ENCODE measurements at places on chromosomes 1 and 21. TPM values are rescaled to one million over a fixed set of nuclear protein-coding genes. Genes with fewer than 3 reads are reported as not detected.
A peak's percentile ranks its signal among the peaks of the same experiment; 100 is the strongest.

DNA sequence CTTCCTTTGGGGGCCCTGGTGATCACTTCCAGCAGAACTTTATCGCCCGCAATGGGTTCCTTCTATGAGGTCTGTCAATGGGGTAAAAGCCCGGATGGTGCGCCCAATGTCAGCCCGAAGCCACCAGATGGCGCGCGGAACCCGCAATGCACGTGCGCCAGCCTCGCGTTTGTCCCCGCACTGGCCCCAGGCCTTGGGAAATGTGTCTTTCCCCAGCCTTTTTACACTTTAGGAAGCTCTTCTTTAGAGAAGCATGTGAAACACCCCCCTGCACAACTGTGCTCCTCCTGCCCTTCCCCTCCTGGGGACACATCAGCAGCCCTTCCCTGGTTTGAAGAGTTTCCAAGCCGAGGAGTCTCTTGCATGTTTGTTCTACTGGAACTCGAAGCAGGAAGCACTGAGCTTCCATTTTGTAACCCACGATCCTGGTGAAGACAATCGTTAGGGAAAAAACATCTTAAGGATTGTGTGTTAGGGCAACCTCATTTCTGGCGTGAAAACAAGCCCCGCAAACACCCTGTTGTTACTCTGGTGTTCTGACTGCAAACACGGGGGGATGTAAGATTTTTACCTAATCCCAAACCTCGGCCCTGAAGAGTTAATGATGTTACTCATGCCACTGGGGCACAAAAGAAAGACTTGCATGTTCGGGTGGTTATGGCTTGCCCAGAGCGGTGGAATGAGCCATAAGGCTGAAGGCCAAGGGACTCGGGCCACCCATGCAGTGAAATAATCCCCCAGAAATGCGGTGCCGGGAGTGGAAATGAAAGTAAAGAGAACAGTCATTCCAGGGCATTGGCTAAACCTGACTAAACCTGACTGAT, 20.4 kb upstream of the TARBP1 start:
- DNase-seq = peak; percentile 90

The FCMR gene
- total RNA-seq = 1.7 TPM

DNA sequence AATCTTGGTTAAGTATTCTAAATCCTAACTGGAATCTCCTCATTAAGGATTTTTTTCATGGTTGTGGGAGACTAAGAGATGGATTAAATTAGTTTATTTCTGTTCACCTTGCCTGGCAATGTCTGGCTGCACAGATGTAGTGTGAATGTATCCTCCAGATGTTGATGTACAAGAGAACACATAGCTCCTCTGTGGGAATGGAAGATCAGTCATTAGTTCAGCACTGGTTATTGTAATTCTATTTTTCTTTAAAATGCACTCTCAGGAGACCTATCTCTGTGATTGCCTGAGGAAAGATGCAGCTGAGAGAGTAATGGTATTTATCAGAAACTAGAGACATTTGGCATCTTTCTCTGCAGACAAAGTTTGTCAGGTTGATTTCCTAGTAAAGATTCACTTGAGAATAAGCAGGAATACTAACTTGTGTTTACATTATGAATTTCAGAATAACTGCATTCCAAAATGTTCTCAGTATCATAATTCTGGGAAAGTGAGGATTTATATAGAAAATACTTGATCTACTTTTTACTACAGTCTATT, 178.6 kb downstream of the GIPC2 start:
- no peak for DNase-seq

- peak; percentile 60 for DNase-seq
Measured at GRCh38 chr1:203769505-203770343, 4.7 kb downstream of the LAX1 start.

- no peak for DNase-seq
Measured at GRCh38 chr1:81702079-81702715, 98.5 kb upstream of the ADGRL2 start.

The TEDDM1 gene
- total RNA-seq = not detected

DNA sequence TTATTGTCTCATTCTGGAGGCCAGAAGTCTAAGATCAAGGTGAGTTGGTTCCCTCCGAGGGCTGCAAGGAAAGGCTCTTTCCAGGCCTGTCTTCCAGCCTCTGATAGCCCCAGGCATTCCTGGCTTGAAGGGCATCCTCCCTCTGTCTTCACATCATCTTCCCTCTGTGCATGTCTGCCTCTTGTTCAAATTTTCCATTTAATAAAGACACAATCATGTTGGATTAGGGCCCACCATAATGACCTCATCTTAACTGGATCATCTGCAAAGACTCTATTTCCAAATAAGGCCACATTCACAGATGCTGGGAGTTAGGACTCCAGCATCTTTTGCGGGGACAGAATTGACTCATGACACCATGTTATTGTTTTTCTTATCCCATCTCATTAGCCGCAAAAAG, 24.5 kb downstream of the HUNK start:
- peak; percentile 10 for DNase-seq

- no peak for DNase-seq
Measured at GRCh38 chr1:221801251-221801661, 59.4 kb upstream of the DUSP10 start.

DNA sequence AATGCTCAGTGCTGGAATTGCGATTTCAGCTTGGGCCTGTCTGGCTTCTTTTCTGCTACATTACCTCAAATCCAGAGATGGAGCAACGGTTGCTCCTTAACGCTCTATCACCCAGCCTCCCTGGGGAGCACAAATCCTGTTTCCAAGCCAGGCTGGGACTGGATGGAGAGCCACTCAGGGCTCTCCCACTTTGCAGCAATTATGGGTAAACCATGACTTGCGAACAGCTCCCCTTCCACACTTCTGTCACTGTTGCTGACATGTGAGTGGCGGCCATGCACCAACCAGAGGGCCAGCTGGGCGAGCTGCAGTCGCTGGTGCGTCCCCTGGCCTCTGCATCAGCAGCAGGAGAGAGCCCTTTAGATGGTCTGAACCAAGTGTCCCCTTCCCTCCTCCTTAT, 65.1 kb upstream of the RAB4A start:
- no peak for DNase-seq

The C1orf56 gene
- total RNA-seq = 3.2 TPM

DNA sequence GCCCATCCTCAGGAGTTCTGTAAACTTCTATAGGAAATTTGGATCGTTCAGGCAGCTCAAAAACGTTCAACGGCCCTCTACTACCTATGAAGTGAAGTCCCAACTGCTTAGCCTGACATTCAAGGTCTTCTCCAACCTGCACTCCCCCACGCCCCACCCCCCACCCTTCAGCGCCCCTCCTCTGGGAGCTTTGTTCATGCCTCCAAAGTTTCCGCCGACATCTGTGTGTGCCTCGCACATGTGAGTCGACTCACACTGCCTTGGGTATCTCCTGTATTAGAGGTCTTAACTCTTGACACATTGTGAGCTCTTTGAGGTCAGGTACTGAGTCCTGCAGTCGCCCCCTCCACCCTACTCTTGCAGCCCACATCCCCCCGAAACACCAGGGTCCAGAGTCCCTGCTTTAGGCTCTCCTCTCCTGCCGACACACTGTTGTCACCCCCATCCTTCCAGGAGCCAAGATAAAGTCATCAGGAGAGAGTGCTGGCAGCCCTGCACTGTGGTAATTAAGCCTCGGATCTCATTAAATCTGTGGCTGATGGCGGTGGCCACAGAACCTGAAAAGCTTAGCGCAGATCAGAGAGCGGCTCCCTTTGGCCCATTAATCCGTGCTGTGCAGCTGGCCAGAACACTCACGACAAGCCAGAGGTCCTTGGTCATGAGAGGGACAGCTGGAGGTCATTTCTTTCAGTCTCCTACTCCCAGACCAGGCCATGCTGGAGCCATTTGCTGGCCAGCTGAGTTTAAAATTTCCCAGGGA, 1.4 kb upstream of the PAFAH2 start:
- no peak for DNase-seq

The MAB21L3 gene
- not detected for total RNA-seq

GRCh38 chr1:116794804-116795481, 40.7 kb downstream of the CD2 start:
- no peak for DNase-seq

DNA sequence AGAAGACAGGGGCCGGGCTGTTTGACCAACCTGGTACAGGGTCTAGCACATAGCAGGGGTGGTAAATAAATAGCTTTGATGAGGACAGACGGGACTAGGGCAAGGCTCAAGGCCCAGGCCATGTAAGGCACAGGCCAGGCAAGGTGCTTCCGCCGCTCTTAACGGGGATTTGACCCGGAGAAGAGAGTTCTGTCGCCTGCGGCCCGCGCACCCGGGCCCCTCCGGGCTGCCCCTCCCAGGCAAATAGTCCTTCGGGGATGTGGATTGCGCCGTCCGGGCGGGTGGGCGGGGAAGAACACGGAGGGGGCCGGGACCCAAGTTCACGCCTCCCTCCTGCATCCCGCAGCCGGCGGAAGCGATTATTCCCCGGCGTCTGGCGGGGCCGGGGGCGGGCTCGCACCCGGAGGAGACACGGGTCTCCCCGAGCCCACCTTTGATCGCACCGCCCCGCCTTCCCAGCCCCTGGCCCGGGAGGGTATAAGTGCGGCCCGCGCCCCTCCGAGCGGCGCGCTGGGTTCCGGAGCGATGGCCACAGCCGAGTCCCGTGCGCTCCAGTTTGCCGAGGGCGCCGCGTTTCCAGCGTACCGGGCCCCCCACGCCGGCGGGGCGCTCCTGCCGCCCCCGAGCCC, at the start of gene MIXL1:
MIXL1 (plus strand) TSS at position 508 of the 629 bp plus-strand sequence; CDS start at position 526, 18 bp downstream.
- no peak for DNase-seq

DNA sequence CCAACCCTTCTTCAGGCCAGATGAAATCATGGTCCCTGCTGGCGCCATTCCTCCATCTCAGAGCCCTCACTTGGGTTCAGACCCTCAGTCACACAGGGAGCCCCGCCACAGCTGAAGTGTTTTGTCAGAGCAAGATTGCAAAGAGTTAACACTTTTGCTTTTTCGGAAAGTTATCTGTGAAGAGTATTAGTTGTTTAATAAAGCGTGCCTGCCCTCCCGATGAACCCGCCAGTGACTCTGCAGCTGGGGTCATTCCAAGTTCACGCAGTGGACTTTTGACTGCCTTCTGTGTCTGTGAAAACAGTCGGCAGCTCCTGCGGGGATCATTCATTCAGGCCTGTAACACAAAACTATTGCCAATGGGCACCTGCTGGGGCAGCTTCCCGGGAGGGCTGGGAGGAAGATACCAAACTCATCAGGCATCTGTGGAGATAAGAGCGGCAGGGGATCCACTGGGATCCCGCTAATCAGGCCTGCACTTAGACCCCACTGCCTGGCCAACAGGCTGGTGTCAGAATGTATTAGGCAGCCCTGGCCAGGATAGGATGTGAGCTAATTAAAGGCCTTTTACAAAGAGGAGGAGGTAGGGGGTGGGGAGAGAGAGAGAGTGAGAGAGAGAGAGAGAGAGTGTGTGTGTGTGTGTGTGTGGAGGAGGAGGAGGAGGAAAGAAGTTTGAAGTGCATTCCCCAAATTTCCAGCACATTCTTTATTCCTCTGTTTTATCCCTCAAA, 184.5 kb downstream of the DHRS3 start:
- peak; percentile 63 for DNase-seq

The FAM167B gene
- not detected for total RNA-seq

GRCh38 chr1:183778568-183779433, 26.1 kb upstream of the RGL1 start:
- DNase-seq = no peak

DNA sequence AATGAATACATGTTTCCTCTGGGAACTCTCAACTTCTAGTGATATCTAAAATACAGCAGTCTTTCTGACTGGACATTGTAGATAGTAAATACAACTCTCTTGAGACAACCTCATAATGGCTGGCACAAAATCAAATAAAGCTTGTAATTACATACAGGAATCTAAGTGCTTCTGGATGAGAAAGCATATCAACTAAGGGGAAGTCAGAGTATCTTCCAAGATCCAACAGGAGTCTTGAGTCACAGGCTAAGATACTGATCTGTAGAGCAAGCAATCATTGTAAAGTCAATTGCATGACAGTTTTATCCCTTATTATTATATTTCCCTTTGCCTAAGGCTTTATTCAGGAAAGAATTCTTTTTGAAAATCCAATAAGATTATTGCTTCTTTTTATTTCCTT, 249.9 kb downstream of the LRRIQ3 start:
- no peak for DNase-seq

GRCh38 chr1:10074852-10075730, 42.3 kb downstream of the UBE4B start:
- DNase-seq = peak; percentile 7

DNA sequence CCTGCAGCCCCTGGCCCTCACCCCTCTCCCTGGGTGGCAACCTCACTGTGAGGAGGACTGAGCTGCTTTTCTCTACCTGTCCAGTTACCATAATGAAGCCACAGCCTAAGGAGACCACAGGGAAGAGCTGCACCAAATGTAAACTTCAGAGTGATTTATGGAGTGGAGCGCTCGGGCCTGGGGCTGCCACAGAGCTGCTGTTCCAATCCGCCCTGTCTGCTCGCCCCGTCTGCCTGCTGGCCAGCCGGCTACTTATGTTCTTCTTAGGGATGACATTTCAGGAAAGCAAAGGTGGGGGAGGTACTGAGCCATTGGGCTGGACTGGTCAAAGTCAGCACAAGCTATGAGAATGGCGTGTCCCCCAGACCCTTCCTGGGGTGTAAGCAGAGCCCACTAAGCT, 17.9 kb downstream of the SYT6 start:
- no peak for DNase-seq

- peak; percentile 89 for DNase-seq
Measured at GRCh38 chr1:116488071-116488470, 82.8 kb downstream of the CD58 start.

The MYBPH gene
- total RNA-seq = 1.4 TPM

DNA sequence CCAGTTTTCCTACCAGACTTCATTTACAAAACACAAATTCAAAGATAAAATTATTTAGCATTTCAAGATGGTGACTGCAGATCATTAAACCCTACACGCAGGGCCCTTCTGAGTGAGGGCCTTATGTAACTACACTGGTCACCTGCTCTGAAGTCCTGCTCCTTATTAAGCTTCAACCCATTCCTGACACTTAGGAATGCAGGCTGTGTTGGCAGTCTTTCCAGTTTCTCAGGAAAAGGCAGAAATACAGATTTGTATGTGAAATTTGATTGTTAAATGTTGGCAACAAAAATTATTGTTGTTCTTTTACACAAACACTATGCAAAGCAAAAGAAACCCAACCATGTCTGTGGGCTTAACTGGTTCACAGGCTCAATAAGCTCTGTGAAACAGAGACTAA, 25.8 kb upstream of the BCAS2 start:
- DNase-seq = no peak

The SNRNP40 gene
- total RNA-seq = 147 TPM

- DNase-seq = no peak
Measured at GRCh38 chr1:167880580-167881021, 33.3 kb downstream of the ADCY10 start.

- DNase-seq = no peak
Measured at GRCh38 chr1:53038566-53038965, 23.4 kb upstream of the PODN start.

- DNase-seq = no peak
Measured at GRCh38 chr1:10665930-10666850, 130.3 kb downstream of the CASZ1 start.

GRCh38 chr1:8992936-8993687, 33.1 kb downstream of the SLC2A7 start:
- no peak for DNase-seq

- peak; percentile 74 for DNase-seq
Measured at GRCh38 chr1:47578721-47579419, 141.0 kb downstream of the FOXD2 start.

- peak; percentile 87 for DNase-seq
Measured at GRCh38 chr1:75136921-75137641, 2.9 kb downstream of the LHX8 start.

GRCh38 chr1:1928231-1929101, 9.4 kb upstream of the TMEM52 start:
- no peak for DNase-seq

GRCh38 chr1:210800756-210801155, 333.2 kb downstream of the KCNH1 start:
- DNase-seq = no peak

The FTCD gene
- 0.20 TPM for total RNA-seq

The FCGR2B gene
- under 0.01 TPM for total RNA-seq

GRCh38 chr21:34545079-34545884, 33.3 kb upstream of the KCNE1 start:
- peak; percentile 73 for DNase-seq

All from RPMI7951 (cell line).